ENCODE measurements at places on chromosomes 2 and 18.

GRCh38 chr2:209476367-209477208 lies 52.7 kb downstream of the MAP2 start:
- DNase-seq: no peak

DNA sequence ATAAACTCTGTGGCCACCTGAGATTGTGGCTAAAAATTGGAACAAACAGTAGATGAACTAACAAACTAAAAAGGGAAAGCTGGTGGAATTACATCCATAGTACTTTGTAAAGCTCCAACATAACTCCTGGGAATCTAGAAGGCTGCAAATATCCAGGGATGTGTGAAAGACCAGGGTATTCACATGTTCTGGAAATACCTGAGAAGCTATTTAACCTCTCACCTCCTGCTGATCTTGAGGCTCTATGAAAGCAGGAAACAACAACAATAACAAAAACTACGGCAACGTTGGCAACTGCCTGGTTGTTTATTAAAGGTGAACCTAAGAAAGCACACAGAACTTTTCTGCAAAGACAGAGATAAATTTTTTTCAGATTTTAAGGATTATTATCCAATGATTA lies 171.3 kb downstream of the CCDC178 start:
- no peak for DNase-seq

- no peak for DNase-seq
These were observed 735.5 kb upstream of the ACVR2A start for GRCh38 chr2:147109291-147109690.

DNA sequence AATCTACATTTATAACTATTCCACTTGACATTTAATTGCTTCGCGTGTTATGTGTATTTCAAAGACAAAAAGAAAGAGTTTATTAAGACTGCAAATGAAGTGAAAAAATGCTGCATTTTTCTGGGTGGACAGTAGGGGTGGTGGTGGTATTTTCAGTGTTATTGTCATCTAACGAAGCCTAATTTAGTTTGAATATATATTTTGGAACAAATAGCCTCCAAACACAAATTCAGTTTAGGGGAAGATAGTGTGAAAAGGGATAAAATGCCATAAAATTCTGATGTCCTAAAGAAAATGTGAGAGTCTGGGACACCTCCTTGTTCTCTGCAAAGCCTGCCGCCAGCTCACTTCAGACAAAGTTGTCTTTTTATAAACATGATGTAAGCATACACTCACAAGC lies 425.1 kb downstream of the NRXN1 start:
- no peak for DNase-seq

GRCh38 chr2:196798980-196799379 lies 503 bp downstream of the GTF3C3 start:
- no peak for DNase-seq

GRCh38 chr2:209613649-209614305 lies 157.9 kb upstream of the UNC80 start:
- no peak for DNase-seq

DNA sequence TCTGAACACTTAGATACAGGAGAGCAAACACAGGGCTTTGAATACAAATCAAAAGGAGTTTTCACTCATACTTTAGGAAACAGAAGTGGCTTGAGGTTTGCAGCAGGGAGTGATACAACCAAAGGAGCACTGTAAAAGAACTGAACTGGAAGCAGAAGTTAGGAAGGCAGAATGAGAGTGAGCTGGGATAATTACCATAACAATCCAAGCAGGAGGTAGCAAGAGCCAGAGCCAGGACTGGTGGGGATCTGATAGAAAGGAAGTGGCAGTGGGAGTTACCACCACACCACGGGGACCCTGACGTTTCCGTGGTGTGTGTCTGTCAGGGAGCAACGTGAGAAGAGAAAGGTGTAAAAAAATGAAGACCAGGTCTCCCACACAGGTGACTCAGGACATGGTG lies 81.3 kb upstream of the EPB41L3 start:
- no peak for DNase-seq

DNA sequence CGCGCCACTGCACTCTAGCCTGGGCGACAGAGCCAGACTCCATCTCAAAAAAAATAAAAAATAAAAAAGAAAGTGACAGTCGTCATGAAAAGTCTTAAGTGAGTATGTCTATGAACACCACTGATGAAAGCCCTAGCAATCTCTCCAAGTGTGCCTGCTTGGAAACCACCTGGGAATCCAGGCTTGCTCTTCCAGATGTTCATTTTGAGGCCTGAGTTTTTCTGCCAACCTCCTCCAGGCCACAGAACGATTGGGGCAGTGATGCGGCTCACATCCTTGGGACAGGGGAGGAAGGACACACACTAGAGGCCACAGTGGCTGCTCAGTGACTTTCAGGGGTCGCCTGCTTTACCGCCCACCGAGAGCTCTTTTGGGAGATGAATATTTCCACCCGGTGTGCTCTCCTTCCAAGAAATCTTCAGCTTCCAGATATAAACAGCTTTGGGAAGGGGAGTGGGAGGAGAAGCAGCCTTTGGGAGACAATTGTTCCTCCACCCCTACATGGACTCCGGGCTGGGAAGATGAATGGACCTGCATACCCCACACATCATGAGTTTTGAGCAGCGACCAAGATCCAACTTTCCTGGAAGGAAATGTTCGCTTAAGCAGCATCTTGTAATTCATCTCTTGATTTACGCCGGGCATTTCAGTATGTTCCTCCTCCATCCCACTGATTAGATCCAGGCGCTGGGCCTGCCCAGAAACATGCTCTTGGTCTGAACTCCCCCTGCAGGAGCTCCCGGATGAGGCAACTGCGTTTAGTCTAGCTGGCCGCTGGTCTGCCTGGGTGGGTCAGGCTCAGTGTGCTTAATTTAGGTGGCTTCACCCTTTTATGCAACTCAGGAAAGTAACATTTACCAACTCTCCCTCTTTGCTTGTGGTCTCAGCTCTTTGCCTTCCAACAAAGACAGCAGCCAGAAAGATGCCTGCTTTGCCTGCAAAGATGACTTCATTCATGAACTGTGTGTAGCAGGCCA lies 6.2 kb upstream of the ARMC9 start:
- DNase-seq: peak; percentile 82

All from brain microvascular endothelial cell (primary cell).